ENCODE measurements at places on chromosomes 1 and 21.

GRCh38 chr1:233721004-233721595 is 107.2 kb downstream of the KCNK1 start:
- DNase-seq: no peak

- DNase-seq: no peak
These were observed 64.4 kb upstream of the PTGFR start for GRCh38 chr1:78426408-78426807.

GRCh38 chr1:161772397-161772796 is 6.3 kb downstream of the ATF6 start:
- DNase-seq: no peak

DNA sequence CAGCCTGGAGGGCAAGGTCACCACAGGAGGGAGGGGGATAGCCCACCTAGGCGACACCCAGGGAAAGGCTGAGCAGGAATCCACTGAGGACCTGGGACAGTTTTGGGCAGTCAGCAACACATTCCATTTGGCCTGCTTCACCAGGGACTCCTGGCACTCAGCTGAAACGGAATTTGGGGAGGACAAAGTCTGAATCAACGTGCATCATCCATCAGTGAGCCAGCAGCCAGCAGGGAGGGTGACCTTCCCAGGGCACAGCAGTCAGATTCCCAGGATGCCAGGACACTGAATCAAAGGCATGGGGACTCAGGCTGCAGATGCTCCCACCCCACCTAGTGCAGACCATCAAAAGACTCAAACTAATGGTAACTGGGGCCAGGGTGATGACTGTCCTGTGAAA is 4.6 kb downstream of the SH3BP5L start:
- peak; percentile 68 for DNase-seq

DNA sequence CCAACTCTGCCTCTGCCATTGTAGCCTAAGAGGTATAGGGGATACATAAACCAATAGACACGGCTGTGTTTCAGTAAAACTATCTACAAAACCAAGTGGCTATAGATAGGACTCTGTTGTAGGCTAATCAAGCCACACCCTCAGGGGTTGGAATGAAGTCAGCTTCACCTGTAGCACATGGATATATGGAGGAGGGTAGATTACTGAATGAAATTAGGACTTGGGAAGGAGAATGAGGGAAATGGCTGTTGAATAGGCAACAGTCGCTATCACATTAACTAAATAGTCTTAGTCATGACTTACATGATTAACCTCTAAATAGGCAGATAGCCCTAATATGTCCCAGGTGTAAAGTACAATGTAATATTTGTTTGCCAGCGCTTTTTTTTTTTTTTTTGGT is 49.7 kb downstream of the DESI2 start:
- no peak for DNase-seq

DNA sequence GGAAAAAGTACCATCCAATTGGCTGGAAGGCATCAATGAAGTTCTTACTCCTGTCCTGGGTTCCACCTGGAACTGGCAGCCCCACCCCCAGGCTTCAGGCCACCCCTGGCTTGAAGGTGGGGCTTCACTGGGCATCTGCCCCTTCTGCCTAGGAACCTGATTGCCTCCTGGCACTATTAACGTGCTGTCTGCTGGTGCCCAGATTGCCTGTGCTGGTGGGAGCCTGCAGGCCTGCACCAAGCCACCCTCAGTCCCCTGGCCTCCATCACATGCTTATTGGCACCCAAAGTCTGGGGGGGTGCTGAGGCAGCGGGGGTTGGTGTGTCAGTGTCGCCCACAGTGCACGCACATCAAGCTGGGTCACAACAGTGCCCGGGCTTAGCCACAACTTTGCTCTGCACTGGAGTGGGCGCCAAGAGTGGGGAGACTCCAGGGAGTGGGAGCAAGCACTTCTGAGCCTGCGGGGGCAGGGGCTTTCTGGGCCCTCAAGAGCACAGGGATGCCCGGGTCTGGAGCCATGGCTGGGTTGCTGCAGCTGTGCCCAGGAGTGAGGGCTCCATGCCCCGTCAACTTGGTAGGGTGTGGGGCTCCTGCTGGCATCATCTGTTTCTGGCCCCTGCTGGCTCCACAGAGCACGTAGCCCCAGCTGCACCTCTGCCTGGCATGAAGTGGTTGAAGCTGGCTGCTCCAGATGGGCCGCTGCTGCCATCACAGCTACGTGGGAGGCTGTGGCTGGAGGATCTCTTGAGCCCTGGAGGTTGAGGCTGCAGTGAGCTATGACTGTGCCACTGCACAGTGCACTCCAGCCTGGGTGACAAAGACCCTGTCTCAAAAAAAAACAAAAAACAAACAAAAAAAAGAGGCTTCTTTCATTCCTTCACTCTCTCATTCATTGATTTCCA is 4.1 kb upstream of the LSM10 start:
- no peak for DNase-seq

DNA sequence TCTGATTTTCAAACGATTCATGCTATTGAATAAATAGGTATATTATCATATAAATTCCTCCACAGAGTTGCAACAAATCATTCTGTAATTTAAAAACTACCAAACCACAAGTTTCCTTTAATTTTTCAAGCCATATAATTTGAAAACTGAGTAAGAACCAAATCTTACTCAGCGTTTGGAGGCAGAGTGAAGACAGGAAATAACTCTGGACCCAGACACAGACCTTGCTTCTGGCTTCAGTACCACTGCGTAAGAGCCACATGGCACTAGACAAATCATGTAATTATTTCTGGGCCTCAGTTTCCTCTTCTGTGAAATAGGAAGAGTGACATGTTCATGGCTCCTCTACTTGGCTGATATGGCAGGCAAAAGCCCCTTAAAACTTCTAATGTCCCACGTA is 82.4 kb downstream of the SMYD2 start:
- DNase-seq: no peak

- DNase-seq: no peak
These were observed 47.4 kb upstream of the WNT2B start for GRCh38 chr1:112461200-112461871.

DNA sequence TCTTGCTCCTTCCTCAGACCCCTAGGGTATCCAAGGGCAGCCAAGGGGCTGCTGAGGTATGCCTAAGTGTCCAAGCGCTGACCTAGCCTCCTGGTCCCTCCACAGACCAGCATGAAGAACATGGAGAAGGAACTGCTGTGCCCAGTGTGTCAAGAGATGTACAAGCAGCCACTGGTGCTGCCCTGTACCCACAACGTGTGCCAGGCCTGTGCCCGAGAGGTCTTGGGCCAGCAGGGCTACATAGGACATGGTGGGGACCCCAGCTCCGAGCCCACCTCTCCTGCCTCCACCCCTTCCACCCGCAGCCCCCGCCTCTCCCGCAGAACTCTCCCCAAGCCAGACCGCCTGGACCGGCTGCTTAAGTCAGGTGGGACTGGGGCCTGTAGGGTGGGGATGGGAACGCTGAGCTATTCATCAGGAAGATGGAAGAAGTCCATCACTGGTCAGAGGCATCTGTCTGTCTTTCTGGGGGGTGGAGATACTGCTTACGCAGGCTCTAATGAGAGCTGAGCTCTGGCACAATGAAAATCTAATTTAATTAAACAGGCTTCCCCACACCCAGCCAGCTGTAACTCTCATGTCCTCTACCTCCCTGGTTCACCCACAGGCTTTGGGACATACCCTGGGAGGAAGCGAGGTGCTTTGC is 1.8 kb downstream of the TRIM46 start:
- DNase-seq: no peak

GRCh38 chr1:66439031-66439740 is 94.8 kb upstream of the SGIP1 start:
- DNase-seq: no peak

DNA sequence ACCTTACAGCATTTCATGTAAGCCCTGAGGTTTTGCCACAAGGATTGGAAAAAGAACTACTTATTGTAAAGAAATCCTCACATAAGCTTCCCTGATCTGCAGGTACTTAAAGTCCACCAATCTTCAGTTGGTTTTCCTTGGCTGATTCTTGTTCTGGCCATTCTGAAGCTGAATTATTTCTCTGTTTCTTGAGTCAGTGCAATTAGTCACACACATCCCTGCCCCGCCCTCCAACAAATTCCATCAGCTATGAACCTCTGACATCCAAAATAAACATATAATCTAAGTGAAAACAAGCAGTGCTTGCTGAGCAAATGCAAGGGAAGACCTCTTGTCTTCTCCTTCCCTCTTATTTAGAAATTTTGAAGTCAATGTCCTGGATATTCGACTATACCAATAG is 8.2 kb upstream of the FNDC7 start:
- no peak for DNase-seq

- no peak for DNase-seq
These were observed 15.5 kb downstream of the LRIF1 start for GRCh38 chr1:110948038-110948810.

GRCh38 chr21:33078907-33079582 is 9.1 kb downstream of the OLIG1 start:
- peak; percentile 75 for DNase-seq

- no peak for DNase-seq
These were observed 53.2 kb downstream of the CHML start for GRCh38 chr1:241586905-241587512.

DNA sequence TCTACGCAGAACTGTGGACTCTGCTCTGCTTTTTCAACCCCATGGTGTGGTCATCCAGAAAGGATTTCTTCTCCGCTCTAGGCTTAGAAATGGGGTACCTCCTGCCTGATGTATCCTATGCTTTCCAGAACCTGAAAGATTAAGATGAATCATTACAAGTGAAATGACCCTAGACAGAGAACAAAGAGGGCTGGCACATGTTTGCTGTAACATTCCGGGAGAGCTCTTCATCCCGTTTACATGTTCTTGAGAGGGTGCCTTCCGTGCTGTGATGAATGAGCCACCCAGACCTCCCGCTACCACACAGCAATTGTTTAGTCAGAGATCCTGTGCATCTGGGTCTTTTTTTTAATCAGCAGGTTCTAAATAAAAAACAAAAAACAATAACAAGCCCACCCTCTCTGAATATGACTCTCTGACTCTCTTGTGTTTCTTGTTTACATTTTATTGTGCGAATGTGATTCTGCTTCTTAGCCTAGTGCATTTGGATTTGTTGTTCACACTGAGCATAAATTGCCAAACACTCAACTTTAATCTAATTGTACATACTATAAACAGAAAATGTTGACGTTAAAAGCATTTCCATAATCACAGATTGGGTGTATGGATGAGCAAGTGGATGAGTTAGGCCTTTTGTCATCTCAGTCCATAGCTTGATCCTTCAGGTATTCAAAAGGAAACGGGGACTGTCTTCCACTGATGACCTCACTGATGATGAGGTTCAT is 87.1 kb downstream of the GPR88 start:
- peak; percentile 58 for DNase-seq

- no peak for DNase-seq
These were observed 929 bp downstream of the SUMO3 start for GRCh38 chr21:44816761-44817505.

DNA sequence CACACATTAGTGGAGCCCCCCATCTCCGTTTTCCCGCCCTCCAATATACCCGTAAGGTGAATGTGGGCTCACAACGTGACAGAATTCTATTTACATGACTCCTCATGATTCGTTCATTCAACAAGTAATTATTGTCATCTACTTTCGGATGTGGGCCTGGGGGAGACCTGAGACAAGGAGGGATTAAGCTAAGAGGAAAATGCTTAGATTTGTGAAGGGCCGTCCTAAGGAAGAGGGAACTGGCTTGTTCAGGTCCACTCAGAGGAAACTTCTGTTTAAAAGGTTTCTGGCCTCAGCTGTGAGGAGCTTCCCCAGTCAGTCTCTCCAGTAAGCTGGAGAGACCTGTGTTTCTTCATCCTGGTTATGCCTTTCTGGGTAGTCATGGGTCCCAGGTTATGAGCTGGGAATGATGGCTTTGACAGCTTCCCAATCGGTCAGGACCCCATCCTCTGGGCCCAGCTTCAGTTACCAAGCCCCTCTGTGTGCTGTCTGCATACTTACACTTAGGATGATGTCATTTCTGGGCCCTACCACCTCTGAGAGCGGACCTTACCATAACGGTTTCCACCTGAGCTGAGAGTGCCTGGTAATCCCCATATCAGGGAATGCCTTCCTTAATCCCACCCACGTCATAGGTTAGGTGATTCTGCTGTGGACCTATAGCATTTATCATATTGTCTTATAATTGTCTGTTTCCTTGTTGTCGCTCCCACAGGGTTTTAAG is 687 bp upstream of the ERI3 start:
- no peak for DNase-seq

- no peak for DNase-seq
These were observed 595 bp downstream of the GLUL start for GRCh38 chr1:182391028-182391361.

GRCh38 chr1:8951231-8951630 is 5.6 kb downstream of the CA6 start:
- DNase-seq: no peak

DNA sequence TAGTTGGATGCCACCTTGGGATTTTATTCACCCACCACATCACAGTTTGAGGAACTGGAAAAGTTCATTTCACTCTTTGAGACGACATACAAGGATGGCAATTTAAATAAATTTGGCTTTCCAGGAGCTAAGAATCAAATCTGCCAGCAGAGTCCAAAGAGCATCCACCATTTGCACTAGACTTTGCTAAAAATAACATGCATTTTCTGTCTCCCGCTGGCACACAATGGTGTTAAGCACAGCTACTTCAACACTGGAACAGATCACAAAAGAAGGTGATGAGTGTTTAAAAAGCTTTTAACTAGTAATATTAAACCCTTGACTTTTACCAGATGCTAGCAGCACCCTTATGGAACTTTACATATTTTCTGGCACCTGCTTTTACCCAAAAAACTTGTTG is 44.6 kb downstream of the MAEL start:
- DNase-seq: no peak

DNA sequence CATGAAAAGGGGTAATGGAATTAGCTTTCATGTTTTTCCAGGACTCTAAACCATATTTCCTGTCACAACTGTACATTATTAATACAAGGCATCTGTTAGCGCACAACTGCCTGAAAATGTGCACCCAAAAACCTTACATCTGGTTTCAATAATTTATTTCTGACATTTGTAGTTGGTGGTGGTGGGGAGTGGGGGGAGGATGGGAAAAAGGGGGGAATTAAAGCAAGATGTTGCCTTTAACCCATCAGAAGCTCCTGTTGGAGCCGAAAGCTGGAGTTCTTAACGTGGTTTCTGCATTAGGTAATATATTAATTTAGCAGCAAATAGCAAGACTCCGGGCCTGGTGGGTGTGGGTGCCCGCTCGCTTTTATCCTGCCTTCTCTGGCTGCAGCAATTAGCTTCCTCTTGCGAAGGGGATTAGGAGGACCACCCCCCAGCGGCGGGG is 36.9 kb upstream of the HHAT start:
- no peak for DNase-seq

DNA sequence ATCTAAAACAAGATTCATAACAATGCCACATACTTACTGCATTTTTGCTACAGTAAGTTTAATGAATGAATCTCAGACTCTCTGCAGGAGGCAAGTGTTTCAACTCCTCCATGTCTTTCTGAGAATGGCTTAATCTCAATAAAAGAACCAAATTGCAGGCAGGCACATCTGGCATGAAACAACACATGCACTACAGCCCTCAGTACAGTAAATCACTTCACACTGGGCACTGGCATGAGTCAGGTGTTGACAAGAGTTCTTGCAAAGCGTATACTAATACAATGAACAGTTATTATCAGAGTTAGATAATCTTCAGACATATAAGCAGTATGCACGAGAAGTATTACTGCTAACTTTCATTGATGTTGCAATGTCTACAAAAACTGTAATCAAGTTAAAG is 1386.8 kb downstream of the MRPL39 start:
- DNase-seq: no peak

GRCh38 chr1:228271701-228272251 is 63.9 kb downstream of the OBSCN start:
- no peak for DNase-seq
